ENCODE measurements at places on chromosomes 7 and 10.

DNA sequence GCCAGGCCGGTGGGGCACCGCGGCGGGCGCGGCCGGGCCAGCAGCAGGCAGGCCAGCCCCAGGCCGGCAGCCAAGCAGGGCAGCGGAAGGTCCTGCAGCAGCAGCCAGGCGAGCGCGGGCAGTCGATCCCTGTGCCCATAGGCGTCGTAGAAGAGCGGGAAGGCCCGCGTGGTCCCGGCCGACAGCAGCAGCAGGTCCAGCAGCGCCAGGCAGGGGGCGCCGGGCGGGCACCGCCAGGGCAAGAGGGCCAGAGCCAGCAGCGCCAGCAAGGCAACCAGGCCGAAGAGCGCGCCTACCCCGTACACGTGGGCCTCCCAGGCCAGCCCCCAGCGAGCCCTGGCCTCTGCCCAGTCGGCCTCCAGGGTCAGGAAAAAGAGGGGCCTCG, 8.4 kb upstream of the RBM28 start:
- DNase-seq = peak; percentile 13

DNA sequence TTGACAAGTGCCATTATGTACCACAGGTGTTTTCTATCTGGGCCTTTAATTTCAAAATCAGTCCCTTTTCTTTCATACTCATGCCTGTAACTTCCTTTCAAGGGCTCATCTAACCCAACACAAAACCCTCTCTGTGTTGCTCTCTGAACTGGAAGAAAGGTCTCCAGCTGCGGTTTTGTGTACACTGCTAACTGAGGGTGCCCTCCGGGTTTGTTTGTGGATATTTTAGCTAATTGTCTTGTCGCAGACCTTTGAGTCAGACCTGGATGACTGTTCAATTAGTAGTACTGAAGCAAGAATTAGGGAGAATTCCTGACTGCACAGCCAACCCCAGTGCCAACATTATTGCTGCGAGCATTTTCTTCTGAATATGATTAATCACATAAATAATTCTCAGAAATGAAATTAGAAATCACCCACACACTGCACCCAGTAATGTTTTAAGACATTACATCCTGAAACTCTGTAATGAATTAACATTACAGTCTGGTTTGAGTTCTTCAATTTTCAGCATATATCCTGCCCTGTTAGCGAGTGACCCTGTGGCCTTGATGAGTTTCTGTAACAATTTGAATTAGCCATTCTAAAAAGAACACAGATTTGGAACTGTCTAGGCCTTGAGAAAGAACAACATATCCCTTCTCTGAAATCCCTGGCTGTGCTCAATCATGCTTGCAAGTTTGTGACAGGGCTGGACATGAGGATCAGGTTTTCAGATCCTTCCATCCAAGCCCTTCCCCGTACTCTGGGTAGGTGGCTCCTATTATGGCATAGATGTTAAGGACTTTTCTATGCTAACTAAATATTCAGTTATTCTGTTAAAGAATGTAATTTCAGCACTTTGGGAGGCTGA, 460.1 kb downstream of the PLXDC2 start:
- no peak for DNase-seq

- no peak for DNase-seq
Observed at GRCh38 chr10:4316161-4316810, 509.7 kb upstream of the AKR1E2 start.

GRCh38 chr10:78899996-78900714, 168.6 kb upstream of the ZMIZ1 start:
- no peak for DNase-seq

DNA sequence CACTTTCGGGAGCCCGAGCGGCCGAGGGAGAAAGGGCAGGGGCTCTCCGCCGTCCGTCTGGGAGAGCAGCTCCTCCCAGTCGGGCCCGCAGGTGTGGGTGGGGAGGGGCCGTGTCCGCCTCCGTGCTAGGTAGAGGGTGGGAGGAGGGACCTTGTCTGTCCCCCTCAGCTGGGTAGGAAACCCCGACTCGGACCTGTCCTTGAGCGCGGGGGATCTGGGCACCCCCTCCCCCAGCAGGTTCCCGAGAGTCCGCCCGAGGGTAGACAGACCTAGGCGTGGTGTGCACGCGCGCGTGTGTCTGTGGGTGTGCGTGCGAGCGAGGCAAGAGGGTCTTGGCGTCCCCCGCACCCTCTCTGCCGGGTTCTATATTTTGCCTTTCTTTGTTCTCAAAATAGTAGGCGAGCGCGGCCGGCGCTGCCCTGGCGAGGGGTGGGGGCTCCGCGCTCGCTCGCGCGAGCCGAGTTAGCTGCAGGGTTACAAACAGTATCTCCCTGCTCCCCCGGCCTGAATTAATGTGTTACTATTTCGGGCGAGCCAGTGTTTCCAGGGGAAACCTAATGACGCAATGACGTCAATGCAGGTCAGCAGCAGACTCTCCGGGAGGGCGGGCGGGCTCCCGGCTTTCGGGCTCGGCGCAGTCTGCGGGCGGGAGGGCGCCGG, 73.9 kb upstream of the LEP start:
- DNase-seq = no peak

- no peak for DNase-seq
Observed at GRCh38 chr10:80324086-80324485, 32.5 kb downstream of the DYDC1 start.

Measured in T-helper 17 cell (primary cell).